ENCODE measurements at places on chromosomes 2 and 18.

DNA sequence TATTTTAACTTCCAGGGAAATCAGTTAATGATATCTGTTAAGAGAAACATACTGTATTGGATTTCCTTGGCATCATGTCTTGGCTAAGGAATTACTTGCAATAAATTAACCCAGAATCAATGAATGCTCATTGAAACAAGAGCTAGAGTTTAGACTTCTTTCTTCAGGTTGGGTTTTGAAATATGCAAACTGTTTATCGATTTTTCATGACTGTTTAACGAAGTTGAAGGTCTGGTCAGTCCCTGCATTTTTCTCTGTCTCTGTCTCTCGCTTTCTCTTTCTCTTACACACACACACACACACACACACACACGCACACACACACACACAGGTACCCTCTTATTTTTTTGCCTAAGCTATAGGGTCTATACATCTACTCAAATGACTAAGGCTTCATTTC lies 981.0 kb downstream of the SUCLG1 start:
- DNase-seq: no peak

- DNase-seq: no peak
These were observed 6.8 kb upstream of the IL1RL2 start for GRCh38 chr2:102179788-102180686.

- DNase-seq: no peak
These were observed 5.1 kb downstream of the NOL4 start for GRCh38 chr18:34219651-34220050.

GRCh38 chr2:119760237-119760955 lies 674 bp downstream of the PTPN4 start:
- DNase-seq: peak; percentile 55

DNA sequence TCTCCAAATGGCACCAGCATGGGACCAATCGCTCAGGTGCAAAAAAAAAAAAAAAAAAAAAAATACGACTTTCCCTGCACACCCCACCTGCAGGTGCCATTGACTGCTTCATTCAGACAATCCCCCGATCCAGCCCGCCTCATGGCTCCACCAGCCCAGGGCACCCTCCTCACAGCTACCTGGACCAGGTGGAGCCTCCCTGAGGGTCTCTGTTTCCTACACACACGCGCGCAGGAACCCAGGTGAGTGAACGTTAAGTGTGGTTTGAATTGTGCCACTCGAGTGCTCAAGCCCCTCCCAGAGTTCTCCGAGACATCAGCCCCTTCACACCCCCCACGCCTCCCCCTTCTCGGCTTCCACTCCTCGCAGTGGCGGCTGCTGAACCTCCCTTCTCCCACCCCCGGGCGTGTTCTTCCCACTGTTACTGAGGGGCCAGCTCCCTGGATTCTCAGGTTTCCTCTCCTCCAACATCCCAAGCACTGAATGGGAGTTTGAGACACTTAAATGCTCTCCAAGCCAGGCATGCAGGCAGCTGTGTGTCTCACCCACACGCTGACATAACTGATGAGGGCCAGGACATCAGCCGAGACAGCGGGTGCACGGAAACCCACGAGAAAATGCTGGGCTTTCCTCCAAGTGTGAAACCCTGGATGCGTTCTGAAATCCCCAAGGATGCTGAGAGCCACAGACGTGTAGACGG lies 88.8 kb upstream of the SNTG2 start:
- no peak for DNase-seq

DNA sequence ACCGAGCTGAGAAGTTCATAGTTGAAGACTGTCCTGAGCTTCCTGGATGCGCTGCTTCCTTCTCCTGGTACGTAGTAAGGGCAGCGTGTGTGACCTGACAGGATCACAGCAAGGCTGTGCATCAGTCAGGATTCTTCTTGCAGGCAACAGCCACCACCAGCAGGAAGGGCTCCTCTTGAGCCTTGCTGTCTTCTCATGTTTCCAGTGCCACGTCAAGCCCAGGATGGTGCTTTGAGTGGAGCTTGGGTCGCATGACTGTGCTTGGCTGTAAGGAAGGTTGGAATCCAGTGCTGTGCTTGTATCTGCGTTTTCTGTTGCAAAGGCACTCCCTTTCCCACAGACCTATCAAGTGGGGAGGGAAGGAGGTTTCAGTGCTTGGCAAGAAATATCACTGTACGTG lies 194.3 kb downstream of the LDLRAD4 start:
- no peak for DNase-seq

DNA sequence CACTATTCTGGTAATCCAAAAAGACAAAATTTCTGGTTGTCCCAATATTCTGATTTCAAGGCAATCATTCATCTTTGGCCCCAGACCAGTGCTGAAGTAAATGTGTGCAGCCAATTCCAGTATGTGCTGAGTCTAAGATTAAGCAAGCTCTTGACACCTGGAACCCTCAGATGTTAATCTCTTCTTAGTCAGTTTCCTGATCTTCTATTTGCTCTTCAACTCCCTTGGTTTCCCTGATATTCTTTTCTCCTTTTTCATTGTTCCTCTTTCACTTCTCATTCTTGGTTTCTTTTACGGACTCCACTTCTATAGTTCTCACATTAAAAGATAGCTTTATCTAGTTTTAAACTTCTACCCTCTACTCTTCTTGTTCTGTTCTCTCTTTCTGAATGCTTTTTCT lies 445.7 kb upstream of the FANCL start:
- DNase-seq: no peak

DNA sequence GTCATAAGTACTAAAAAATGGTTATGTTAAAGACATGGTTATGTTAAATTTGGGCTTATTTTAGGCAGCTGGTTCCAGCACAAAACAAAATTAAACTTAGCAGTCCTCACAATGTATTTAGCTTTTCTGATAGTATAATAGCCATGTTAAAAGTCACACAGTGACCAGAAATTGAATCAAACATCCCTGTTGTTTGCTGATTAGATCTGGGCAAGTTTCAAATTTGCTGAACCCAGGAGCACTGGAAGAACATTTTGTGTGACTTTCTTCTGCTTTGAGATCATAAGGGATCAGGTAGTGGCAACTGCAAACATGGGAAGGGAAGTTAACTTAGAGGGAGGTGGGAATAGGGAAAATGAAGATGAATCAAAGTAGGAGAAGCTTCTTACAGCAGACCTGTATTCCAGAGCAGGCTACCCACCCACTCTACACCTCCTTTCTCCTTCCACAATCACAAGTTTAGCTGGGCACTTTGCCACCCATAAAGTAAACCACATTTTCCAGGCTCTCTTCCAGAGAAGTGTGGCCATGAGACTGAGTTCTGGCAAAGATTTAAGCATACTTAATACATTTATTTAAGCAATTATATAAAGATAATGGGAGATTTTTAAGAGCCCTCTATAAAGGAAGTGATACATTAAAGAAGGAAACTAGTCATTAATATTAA lies 616.1 kb upstream of the LRATD1 start:
- DNase-seq: no peak

DNA sequence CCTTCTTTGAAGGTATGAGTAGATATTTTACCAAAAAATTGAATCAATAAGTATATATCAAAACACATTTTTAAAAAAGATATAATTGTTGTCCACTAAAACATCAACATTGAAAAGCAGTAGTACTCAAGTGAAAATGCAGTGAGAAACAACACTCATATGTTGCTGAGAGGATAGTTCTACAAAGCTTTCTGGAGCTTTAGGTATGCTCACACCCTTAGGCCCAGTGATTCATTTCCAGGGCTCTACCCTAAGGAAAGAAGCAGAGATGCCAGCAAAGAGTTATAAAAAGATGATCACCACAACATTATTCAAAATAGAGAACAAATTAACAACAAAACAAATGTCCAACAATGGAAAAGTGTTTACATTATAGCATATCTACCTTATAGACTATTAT lies 197.3 kb upstream of the CCDC150 start:
- no peak for DNase-seq

DNA sequence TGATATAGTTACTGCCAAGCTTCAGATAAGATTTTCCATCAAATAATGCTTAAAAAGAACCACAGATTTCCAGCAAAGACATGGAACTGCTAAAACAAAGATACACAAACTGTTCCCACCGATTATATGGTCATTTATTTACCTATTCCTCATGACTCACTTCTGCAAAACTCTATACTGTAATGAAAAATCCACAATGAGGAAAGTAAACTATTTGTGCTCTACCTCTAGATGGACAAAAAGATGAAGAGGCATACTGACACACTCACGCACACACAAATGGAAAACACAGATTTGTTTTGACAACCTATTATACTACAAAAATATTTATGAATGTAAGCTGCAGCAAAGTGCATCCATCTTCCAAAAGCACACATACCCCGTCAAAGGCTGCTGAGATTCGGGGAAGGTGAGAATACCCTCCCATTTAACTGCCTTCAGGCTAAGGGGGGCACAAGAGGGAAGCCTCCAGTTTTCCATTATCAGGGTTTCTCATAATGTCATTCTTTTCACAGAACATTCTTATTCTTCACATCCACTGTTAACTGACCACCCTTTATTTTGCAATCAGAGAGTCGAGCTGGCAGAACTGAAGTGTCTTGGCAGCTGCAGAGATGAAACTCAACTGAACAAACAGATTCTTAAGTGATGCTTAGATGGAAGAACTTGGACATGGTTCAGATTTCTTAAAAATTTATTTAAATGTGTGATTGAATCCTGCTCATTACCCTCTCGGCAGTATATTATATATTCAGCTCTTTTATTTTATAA lies 115.9 kb upstream of the TANK start:
- DNase-seq: no peak

DNA sequence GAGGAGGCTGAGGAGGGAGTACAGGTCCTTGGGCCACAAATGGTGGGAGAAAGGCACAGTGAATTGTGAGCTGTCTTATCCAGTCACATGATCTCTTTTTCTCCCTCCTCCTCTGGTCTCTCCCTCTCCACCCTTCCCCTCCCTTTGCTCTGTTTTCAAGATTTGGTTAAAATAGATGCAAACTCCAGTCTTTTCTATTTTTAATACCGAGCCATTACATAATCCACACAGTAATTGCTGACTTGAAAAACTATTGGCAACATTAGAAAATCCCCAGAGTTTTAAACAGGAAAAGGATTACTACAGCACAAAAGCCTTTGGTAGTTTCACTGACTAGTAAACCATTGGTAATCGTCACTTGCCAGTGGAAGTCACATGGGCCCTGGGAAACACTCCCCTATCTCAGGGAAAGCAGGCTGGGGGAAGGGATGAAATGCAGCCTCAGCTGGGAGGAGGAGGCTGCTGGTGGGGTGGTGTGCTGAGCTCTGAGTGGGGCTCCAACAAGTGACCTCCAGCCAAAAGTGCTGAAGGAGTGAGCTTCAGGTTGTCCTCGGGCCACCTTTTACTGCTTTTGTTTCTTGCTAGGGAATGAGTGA lies 57.4 kb upstream of the PCBP1 start:
- DNase-seq: no peak

GRCh38 chr2:16226943-16227664 lies 286.8 kb downstream of the MYCN start:
- no peak for DNase-seq

- DNase-seq: no peak
These were observed 95.9 kb downstream of the EPB41L5 start for GRCh38 chr2:120108749-120109148.

DNA sequence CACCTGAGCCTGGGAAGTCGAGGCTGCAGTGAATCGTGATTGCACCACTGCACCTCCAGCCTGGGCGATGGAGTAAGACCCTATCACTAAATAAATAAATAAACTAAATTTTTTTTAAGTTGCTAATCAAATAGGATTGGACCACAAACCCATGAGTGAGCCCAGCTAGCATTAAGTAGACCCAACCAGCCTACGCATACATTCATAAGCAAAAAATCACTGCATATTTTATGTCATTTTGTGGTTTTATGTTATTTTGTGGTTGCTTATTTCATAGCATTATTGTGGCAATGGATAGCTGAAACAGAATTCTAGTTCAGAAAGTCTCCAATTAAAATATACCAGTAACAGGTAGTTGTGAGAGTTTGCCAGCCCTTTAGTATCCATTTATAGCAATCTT lies 29.1 kb upstream of the ZC3H15 start:
- DNase-seq: no peak

DNA sequence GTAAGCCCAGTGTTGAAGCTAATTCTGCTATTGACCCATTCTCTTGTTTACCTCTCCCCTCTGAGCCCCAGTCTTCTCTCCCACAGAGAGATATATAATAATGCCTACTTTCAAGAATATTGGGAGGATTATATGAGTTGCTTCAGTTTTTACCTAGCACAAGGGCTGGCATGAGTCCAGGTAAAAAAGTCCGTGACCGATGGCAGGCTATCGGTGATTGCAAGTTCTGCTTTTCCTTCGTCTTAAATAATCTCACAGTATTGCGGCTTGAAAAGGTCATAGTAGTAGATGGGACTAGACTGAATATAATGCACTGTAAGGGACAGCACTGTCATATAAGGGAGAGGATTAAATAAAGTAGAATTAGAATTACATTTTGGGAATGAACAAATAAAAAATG lies 77.6 kb downstream of the KIF5C start:
- no peak for DNase-seq

DNA sequence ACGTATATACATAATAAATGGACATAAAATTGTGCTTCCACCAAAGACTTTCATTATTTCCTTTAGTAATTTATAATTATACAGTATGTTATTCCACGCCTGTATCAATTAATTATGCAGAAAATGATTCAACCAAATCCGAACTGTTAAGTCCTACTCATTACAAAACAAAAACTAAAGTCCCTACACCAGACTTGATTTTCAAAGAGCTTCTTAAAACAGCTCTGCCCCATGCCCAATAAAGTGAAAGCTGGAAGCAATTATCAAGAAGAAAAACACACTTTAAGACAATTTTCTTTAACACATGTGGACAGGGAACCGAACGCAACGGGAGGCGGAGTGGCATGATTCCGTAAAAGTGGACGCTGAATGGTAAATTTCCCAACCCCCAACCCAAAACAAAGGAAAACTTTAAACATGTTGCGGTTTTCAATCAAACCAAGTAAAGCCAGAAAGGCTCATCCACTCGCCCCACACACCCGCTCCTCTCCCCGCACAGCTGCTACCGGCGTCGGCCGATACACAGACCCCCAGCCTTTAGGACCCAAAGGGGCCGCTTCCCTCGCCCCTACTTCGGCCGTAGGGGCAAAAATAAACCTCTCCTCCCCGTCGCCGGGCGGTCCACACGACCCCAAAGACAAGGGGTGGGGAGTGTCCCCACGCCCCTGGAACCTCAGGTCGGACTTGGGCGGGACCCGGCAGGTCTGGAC lies 705 bp downstream of the YES1 start:
- DNase-seq: no peak

DNA sequence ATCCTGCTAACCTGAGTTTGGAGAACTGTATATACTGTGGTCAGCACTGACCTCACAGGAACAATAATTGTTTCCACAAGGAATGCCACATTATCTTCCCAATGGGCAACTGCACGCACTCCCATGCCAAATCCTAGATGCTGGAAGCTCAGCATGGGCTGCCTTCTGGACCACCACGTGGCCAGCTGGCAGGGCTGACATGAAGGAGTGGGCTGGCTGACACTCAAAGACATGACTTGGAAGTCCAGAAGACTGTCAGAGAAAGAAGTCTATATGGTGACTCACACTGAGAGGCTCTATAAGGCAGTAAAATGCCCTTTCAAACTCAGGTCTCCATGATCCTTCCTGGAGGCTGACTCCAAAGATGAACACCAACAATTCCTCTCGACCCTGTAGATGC lies 98.4 kb upstream of the RNF152 start:
- DNase-seq: no peak

- DNase-seq: no peak
These were observed 70.8 kb upstream of the SMAD7 start for GRCh38 chr18:49021433-49022129.
